ENCODE measurements at places on chromosomes 5 and 9.

DNA sequence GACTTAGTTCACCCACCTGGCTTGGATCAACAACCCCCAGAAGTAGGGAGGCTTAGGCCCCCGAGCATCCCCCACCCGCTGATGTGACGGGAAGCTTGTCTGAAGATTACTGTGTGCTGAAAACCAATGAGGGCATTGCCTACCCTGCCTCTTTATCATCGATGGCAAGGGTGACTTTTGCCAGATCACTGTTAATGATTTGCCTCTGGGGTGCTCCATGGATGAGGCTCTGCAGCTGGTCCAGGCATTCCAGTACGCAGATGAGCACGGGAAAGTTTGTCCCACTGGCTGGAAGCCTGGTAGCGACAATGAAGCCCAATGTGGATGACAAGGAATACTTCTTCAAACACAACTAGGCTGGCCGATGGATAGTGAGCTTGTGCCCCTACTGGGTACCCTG, 22.0 kb downstream of the RUFY1 start:
- DNase-seq = no peak

GRCh38 chr5:125348936-125349831, 602.7 kb upstream of the ZNF608 start:
- DNase-seq = no peak

DNA sequence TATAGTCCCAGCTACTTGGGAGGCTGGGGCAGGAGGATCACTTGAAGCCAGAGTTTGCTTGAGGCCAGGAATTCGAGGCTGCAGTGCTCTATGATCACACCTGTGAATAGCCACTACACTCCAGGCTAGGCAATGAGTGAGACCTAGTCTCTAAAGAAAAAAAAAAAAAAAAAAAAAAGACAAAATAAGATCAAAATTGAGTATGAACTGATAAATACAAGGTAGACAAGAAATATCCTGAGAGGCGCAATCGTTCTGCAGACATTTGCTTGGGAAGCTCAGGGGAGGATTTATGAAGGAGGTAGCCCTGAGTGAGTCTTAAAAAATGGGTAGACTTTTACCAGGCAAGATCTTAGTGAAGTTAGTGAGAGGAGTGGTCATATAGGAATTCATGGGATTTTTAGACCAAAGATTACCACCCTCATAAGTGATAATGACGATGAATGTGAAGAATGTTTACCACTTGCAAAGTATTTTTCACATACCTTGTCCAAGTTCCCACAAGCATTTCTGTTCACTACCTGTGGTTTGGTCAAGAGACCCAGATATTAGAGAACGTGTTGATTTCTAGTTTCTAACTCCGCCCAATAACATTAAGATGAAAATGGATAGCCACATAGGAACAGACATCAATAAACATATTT, 4.4 kb downstream of the PDCD1LG2 start:
- DNase-seq = no peak

DNA sequence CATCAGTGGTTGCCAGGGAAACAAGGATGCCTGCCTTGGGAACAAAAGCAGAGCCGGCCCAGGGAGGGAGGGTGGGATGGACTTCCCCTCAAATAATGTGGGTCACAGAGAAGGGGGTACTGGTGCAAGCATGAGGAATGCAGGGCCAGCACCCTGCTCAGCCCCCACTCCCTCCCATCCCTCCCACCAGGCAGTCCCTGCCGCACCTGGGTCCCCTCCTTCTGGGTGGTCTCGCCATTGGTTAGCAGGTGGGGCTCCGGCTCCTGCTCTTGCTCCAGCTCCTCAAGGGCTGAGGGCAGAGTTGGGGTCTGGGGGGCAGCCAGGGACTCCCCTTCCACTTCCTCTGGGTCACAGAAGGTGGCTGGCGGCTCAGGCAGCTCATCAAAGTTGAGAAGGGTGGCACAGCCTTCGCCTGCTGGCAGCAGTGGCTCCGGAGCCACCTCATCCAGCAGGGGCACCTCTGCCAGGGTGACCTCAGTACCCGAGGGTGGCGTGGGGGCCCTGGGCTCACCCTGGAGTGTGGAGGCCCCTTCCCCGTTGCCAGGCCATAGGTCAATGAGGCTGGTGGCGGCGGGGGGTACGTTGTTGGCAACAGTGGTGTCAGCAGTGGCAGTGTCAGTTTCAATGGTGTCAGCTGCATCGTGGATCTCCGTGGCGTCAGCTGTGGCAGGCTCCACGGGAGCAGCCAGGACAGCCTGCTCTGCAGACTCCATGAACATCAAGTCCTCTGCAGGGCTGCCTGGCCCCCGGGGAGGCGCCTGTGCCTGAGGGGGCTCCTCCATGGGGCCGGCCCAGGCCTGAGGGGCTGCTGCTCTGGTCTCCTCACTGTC, 11.5 kb downstream of the PRR7 start:
- DNase-seq = no peak

DNA sequence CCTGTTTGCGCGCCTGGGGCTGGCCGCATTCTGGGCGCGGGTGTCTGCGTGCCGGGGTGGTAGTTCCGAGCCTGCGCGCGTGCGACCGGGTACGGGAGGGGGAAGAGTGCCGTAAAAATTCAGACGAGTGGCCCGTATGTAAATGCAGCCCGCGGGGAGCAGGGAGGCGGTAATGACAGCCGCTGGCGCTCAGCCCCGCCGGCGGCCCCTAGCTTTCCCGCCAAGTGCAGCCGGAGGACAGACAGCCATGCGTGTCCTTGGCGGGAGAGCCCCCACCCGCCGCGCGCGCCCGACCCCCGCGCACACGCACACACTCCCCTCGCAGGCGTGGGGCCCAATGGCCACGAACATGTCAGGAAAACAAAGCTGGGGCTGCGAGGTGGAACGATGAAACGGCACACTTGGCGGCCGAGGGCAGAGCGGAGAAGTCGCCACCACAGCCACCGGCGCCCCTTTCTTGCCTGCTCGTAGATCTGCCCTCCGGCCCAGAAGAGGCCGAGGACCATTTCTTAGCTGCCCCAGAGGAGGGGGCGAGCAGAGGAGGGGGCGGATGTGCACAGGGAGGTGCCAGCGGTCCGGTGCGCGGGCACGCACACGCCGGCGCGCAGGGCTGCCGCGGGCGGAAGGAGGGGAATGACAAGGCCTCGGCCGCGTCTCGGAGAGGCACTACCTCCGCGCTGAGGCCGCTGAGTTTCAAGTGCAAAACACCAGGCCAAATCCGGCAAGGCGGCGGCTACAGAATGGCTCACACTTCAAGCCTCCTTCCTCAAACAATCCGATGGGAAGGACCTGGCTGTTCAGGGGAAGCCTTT, 208.4 kb downstream of the MEF2C start:
- DNase-seq = no peak

DNA sequence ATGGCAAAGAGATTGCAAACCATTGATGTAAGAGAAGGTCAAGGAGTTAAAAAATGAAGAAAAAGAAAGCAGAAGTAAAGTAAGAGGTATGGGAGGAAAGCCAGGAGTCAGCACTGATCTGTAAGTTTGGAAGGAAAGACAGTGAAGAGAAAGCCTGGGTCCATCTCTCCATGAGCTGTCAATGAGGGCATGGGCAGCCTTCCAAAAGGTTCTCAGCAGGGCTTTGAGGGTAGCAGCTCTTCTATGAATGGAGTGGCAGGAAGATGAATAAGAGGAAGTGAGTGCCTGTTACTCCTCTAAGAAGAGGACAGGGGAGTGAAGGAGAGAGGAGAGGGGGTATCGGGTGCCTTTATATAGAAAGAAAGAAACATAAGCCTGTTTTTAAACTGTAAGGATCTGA, 97.1 kb downstream of the ADCY2 start:
- DNase-seq = no peak

DNA sequence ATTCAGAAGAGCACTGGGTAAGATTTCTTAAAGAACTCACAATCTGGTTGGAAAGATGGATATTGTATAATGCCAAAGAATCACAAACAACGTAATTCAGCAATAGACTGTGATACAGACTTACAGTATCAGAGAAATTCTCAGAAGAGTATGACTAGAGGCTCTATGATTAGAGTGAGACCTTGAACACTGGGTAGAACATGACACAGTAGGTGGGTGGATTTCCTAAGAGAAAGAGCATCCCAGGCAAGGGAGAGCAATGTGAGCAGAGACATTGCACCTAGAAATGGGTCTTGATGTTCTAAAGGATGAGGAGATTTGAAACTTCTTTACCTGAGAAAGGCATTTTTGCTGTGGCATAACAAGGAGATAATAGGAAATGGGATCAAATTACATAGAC, 27.3 kb upstream of the CAST start:
- DNase-seq = no peak

DNA sequence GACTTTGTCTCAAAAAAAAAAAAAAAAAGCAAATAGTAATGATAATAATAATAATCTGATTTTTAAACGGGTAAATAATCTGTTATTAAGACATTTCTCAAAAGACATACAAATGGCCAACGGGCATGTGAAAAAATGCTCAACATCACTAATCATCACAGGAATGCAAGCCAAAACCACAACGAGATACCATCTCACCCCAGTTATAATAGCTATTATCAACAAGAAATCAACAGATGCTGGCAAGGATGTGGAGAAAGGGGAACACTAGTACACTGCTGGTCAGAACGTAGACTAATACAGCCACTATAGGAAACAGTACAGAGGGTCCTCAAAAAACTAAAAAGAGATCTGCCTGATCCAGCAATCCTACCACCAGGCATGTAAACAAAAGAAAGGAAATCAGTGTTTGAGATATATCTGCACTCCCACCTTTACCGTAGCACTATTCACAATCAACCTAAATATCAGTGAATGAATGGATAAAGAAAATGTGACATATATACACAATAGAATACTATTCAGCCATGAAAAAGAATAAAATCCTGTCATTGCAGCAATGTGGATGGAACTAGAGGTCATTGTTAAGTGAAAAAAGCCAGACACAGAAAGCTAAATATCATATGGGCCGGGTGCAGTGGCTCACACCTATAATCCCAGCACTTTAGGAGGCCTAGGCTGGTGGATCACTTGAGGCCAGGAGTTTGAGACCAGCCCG, 24.9 kb downstream of the VAV2 start:
- DNase-seq = no peak

DNA sequence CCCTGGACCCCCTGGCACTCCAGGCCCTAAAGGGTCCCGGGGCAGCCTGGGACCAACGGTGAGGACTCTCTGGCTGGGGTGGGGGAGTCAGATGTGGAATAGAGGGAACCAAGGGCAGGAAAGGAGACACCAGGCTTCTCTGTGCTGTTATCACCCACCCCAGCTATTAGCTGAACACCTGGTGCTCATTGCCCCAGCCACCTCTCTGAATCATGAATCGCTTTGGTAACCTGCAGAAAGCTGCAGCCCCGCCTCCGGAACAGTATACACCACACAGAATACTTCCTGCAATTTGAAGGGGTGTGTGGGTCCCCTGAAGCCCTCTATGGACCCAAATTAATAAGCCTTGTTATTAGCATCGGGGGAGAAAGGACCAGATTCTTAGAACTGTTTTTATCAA, 40.4 kb upstream of the ORM1 start:
- no peak for DNase-seq

GRCh38 chr9:90441814-90442213, 200.8 kb downstream of the DIRAS2 start:
- no peak for DNase-seq

DNA sequence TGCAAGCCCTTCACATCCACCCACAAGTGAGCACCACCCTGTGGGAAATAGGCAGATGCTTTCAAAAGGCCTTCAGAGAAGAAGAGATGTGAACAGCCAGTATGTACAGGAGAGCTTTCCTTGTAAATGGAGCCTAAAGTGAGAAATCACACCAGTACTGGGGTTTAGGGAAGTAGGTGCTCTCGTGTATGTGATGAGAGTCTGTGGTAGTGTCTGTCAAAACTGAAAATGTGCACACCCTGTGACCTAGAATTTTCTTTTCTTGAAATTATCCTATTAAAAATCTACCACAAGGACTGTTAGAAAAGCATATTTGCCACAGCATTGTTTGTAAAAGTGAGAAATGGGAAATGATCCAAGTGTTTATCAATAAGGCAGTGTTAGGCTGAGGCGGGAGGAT, 16.6 kb downstream of the OTULINL start:
- DNase-seq = no peak

DNA sequence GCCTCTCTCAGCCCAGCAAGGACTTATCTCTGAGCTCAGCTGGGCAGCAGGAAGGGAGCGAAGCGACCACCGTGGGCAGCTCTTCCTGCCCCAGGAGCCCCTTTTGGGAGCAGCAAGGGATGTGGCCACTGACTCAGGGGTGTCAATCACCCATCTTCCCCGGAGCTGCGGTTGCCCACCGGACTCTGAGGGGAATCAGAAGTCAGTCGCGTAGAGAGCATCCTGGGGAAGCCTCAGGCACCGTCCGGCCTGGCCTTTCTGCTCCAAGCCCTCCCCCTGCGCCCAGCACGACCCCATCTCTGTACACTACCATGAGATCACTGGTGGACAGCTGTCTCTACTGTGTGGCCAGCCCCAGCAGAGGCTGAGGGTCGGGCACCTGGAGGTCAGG, 24.6 kb downstream of the GFI1B start:
- no peak for DNase-seq

DNA sequence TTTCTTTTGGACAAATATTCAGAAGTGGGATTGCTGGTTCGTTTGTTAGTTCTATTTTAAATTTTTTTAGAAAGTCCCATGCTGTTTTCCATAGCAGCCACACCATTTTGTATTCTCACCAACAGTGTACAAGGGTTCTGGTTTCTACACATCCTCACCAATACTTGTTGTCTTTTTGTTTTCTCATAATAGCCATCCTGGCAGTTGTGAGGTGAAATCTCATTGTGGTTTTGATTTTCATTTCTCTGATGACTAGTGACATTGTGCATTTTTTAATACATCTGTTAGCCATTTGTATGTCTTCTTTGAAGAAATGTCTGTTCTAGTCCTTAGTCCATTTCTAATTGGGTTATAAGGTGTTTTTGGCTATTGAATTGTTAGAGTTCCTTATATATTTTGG, 214.3 kb downstream of the ARRDC3 start:
- no peak for DNase-seq

GRCh38 chr5:113337515-113338415, 97.0 kb downstream of the TSSK1B start:
- DNase-seq = no peak

GRCh38 chr5:127804886-127805426, 101.8 kb downstream of the CCDC192 start:
- no peak for DNase-seq

DNA sequence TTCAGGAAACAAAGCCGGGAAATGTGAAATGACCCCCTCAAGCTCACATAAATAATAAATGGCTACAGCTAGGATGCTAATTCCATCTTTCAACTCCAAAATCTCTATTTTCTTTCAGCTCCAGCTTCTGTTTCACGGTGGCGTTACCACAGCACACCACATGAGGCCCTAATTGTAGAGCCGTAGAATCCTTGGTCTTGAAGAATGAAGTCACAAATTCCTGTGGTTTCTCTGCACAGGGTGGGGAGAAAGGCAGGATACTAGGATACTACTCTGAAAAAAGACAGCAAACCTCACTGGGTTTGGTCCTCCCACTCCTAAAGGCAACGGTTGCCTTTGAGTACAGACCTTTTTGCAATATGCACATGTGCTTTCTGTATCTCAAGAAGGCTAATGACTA, 13.9 kb upstream of the RARS1 start:
- DNase-seq = no peak

DNA sequence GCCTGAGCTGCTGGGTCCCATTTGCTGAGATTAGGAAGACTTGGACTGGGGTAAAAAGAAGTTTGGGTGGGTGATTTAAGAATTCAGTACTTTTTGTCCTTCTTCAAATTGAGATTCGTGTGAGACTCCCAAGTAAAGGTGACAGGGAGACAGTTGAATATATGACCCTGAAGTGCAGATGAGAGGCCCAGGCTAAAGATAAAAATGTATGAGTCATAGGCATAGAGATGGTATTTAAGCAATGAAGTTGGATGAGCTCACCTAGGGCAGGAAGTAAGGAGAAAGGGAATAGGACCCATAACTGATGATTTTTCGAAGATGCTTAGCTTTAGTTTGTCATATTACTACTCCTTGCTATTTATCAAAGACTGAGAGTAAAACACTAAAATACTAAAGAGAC, 255.9 kb upstream of the ADRA1B start:
- no peak for DNase-seq

Measured in stimulated activated CD4-positive, alpha-beta T cell treated with anti-CD3 and anti-CD28 coated beads, Interleukin-15, amount 100 ng/mL, for 1 hour (primary cell).